Upper lobe of left lung (tissue), 6 donors: ENCODE measurements at places on chromosomes 3 and 15. TPM values are rescaled to one million over a fixed set of nuclear protein-coding genes. Genes with fewer than 3 reads are reported as not detected.

Gene CTXN2
- total RNA-seq, result not detected

GRCh38 chr3:14823910-14824629 is 5.3 kb downstream of the FGD5 start:
- H3K27me3 ChIP-seq, result no peaks in the 10 kb centered on the region
- H3K36me3 ChIP-seq, result peaks cover 14% of the 10 kb centered on the region

DNA sequence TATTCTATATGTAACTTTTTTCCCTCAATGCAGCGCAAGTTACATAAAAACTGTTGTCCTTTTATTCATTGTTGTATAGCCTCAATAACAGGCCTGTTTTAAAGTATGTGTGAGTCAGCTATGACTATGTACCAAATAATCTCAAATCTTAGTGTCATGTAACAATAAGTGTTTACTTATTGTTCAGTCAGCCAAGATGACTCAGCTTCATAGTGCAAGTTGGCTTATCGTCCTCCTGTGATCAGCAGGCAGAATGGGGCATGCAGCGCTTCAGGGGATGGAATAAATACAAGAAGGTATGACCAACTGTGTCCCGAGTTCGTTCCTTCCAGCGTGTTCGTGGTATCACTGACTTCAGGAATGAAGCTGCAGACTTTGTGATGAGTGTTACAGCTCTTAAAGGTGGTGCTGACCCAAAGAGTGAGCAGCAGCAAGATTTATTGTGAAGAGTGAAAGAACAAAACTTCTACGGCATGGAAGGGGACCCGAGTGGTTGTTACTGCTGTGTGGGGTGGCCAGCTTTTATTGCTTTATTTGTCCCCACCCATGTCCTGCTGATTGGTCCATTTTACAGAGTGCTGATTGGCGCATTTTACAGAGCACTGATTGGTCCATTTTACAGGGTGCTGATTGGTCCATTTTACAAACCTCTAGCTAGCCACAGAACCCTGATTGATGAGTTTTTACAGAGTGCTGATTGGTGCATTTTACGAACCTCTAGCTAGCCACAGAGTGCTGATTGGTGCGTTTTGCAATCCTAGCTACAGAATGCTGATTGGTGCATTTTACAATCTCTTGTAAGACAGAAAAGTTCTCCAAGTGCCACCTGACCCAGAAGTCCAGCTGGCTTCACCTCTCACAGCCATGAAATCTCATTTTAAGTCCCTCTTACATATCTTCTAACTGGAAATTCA is 1016.0 kb downstream of the MCTP2 start:
- H3K27ac ChIP-seq, result no peak overlapping the region
- no peak overlapping the region for H3K4me3 ChIP-seq
- H3K4me1 ChIP-seq, result no peaks in the 10 kb centered on the region
- no peaks in the 10 kb centered on the region for H3K27me3 ChIP-seq
- no peak for DNase-seq
- H3K36me3 ChIP-seq, result no peaks in the 10 kb centered on the region

DNA sequence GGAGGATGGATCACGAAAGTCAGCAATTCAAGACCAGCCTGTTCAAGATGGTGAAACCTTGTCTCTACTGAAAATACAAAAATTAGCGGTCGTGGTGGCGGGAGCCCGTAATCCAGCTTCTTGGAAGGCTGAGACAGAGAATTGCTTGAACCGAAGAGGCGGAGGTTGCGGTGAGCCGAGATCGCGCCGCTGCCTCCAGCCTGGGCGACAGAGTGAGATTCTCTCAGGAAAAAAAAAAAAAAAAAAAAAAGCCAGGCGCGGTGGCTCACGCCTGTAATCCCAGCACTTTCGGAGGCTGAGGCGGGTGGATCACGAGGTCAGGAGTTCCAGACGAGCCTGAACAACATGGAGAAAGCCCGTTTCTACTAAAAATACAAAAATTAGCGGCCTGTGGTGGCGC is 5.0 kb downstream of the EAF2 start:
- no peak overlapping the region for H3K27ac ChIP-seq
- H3K4me3 ChIP-seq, result no peak overlapping the region
- peaks cover 5% of the 10 kb centered on the region for H3K4me1 ChIP-seq
- no peak for DNase-seq
